A172 (cell line): ENCODE measurements at places on chromosomes 11 and 22. TPM values are rescaled to one million over a fixed set of nuclear protein-coding genes. Genes with fewer than 3 reads are reported as not detected.

DNA sequence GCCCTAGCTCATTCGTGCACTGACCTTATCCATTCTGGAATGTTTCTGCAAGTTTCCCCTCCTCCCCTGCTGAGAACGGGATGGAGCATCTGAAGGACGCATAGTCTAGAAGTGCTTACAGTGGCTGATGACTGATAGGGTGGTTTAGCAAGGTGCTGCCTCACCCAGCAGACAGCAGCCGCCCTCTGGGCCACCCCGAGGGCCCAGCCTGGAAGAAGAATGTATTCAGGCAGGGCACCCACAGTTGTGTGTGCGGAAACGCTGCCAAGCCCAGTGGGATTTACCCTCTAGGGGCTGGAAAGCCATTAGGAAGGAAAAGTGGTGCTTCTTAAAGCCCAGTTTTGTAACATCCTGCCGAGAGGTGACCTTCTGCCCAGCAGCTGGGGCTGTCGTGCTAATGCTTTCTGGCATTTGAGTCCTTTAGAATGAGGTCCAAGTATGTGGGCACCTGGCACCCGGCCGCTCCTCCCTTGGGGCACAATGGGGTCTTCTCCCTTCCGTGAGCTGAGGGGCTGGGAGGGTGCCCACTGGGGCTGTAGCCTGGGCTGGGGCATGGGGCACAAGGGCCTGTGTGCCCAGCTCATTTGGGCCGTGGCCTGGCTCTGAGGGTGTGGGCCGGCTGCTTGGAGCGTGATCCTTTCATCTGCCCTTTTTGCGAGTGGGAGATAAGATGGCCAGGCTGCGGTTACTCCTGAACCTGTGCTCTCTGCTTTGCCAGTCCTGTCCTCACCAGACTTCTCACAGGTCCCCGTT lies 14.4 kb downstream of the FBLN1 start:
- DNase-seq = peak; percentile 83

DNA sequence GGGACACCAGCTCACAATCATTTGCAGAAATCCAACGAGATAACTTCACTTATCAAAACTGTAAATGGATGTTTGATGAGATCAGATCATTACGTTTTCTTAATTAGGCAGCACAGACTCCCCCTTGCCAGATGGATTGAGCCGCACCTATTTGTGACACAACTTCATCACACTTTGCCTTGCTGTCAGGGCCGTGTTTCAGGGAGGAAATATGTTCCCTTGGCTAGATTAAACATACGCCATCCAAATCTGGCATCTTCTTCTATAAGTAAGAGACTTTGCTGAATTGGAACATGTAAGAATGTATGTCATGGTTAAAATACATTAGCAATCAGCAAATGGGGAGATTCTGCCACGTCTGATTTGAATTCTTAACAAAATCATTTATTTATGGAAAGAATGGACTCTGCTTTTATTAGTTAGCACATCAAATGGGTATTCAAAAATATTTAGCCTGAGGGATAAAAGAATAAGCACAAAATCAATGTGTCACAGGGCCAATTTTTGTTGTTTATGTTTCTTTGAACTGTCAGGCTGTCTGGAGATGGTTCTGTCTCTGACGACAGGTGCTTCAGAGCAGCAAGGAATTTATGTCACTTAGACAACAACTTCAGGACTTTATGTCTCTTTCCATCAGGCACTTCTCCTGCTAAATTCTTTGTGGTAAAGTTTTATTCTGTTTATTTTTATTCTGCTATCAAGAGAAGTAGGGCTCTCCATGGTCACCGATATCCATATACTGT lies 326.1 kb upstream of the NCAM1 start:
- DNase-seq = no peak

DNA sequence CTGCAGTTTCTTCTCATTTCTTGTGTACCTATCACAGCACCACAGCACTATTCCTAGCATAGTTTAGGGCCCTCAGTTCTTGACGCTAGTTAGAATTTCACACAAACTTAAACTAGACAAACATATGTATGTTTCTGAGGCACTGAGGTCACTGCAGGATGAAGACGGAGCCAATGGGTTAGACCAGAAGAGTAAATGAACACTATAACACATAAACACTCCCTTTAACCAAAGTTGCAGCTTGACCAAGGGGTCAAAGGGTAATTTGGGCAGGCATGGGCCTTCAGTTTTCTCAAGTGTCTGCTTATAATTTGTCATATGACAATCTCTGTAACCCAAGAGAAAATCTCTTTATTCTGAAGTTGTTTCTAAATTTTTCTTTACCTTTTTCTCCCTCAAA lies 12.9 kb upstream of the HBE1 start:
- no peak for DNase-seq

GRCh38 chr22:30422481-30423300 lies 2.9 kb upstream of the MTFP1 start:
- peak; percentile 92 for DNase-seq

DNA sequence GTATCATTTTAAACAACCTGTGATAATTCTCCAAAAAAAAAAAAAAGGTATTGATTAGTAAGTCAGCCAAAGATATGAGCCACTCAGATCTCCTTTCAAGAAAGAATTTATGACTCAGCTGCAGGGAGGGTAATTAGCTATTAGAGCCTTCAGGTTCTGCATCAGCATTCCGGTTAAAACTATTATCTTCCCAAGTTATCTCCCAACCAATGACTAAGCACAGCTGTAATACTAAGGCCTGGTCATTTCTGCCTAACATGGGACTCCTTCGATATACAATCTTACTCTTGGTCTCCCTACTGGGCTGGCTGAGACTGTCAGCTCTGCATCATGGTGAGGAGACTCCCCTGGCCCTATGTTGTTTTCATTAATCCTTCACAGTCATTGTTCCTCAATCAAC lies 60.4 kb downstream of the SBF2 start:
- peak; percentile 80 for DNase-seq

DNA sequence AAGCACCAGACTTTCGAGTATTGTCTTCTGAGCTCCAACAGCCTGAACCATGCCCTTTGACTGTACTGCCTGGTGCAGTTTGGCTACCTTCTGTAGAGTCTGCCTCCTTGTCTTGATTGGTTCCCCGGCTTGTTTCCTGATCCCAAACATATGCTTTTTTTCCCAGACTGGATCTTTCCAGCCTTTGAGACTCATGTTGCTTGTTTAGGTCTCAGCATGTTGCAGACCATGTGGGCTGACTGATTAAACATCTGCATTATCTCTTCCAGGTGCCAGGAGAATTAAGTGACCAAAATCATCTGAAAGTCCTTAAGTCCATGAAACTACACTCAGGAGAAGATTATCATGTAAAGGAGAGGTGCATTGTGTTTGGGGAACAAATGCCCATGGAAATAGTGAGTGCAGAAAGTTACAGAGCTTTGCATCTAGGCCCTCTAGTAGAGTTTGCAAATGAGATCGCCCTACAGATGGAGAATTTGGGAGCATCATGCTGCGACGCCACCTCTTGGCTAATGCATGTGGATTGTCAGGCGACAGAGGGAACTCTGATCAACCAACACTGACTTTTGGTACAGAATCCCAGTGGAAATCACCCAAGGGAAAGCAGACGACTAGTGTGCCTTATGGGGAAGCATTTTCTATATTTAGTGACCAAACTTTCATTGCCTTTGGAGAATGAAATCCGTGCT lies 188.8 kb downstream of the BLID start:
- no peak for DNase-seq

- peak; percentile 94 for DNase-seq
Measured at GRCh38 chr11:34263441-34264091, 94.2 kb downstream of the ABTB2 start.

GRCh38 chr11:34473603-34474169 lies 35.0 kb downstream of the CAT start:
- DNase-seq = no peak

- DNase-seq = no peak
Measured at GRCh38 chr11:71440021-71440755, 8.0 kb downstream of the DHCR7 start.

NLRP14 gene
- 0.02 TPM in 1 of 2 replicates, not detected in the other for total RNA-seq

VPS51 gene
- 51.1 and 208 TPM in 2 replicates for total RNA-seq

LIF gene
- total RNA-seq = 24.8 and 25.4 TPM in 2 replicates

IL18BP gene
- total RNA-seq = 1.6 and 3.9 TPM in 2 replicates
